Right hindlimb (tissue), 1 donor: ENCODE measurements at places on chromosomes 2 and 18.

- DNase-seq: peak; percentile 36
Measured at GRCh38 chr18:12911929-12912703, 28.1 kb upstream of the PTPN2 start.

DNA sequence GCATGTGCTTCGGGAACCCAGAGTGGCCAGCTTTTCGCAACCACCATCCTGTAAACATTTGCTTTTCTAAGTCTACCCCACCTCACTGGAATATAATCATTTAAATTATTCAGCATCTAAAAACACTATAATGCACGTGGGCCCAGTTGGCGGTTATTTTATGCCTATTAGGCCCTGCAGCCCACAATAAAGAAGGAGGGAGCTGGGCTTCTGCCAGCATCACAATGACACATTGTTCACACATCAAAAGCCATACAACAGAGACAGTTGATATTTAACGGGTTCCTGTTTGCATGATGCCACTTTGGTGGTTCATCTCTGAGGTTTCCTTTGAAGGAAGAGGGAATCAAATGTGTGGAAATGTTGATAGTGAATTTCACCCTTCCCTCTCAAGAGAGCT lies 916.0 kb upstream of the CELF4 start:
- DNase-seq: no peak

DNA sequence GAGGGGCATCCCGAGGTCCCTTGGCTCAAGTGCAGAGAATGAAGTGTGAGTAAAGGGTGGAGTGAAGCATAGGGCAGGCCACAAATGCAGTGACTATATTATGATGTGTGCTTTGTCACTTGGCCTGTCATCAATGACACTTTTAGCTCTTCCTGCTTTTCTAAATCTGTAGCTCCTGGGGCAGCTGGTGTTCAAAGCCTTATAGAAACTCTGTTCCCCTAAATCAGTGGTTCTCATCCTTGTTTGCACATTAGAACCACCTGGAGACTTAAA lies 135.6 kb upstream of the LGALSL start:
- no peak for DNase-seq

GRCh38 chr18:48592540-48593171 lies 53.8 kb downstream of the CTIF start:
- DNase-seq: no peak

- no peak for DNase-seq
Measured at GRCh38 chr2:73059106-73059505, 12.4 kb downstream of the SFXN5 start.

- no peak for DNase-seq
Measured at GRCh38 chr2:132789066-132789465, 119.1 kb upstream of the LYPD1 start.

DNA sequence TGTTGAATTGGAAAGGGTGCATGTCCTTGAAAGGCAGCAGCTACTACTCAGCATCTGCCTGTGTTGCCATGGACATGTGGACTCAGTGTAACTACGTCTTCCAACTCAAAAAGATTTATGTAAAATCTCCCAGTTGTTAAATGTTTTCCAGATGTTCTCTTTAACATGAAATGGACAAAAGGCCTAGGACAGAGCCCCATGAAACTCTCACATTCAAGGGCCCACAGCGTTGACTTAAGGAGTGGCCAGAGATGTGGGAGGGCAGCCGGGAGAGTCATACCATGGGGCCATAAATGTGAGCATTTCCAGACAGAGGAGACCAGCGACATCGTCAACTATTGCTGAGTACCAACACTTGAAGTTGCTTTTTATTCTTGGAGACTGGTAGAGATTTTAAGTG lies 9.9 kb downstream of the SLC3A1 start:
- no peak for DNase-seq

DNA sequence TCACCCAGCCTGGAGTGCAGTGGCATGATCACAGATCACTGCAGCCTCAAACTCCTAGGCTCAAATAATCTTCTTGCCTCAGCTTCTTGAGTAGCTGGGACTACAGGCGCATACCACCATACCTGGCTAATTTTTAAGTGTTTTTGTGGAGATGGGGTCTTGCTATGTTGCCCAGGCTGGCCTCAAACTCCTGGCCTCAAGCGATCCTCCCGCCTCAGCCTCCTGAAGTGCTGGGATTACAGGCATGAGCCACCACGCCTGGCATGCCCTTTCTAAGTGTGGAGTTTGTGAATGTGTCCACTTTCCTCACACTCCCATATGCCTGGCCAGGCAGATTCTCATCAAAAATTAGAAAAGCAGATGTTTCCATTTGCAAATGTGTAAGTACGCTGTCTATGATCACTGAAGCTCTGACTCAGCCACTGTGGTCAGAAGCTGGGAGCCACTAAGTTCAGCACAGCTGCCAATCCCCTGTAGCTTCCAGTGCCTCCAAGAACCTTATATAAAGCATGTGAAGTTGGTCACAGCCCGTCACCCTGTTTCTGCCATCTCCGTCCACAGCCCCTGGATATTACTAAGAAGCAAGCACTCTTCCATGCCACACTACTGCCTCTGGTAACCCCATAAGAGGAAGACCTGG lies 155.4 kb downstream of the FAM210A start:
- DNase-seq: no peak

DNA sequence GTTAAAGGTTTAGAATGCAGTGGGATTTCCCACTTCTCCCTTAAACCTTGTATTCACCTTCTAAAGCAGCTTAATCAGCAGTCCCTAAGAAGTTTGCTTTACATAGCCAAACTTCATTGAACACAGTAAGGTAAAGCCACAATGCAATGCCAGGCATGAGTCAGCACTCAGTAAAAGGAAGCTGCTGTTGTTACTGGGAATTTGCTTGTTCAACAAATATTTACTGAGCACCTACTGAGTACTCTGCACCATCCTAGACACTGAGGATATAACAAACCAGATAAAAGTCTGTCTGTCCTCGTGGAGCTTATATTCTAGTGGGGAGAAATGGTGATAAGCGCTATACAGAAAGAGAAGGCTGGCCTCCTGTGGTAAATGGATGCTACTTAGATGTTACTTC lies 162.7 kb downstream of the PKP4 start:
- DNase-seq: no peak

DNA sequence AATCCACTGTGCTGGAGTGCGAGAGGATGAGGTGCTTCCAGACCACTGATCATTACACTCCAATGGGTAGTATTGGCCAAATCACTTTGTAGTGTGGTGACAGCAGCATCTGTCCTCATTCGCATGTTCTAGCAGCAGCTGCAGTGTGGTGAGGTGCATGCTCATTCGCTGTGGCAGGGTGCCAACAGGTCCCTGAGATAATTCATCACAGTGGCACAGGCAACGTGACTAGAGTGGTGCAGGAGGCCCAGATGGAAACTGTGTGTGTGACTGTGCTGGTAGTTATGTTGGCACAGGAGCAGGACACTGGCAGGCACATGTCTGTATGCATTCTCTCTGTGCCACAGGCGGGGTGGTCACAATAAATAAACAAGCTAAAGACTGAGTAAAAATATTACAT lies 329.5 kb upstream of the SYT4 start:
- DNase-seq: no peak

GRCh38 chr2:43465234-43465633 lies 130.6 kb downstream of the THADA start:
- DNase-seq: no peak
